ENCODE measurements at places on chromosomes 5 and 9.
A peak's percentile ranks its signal among the peaks of the same experiment; 100 is the strongest.

- no peak for DNase-seq
These were observed 466.6 kb upstream of the DAB2 start for GRCh38 chr5:39891376-39891775.

GRCh38 chr5:132457371-132458225 is 33.0 kb downstream of the IRF1 start:
- peak; percentile 23 for DNase-seq

GRCh38 chr9:16726718-16727451 is 143.6 kb downstream of the BNC2 start:
- DNase-seq = no peak

- DNase-seq = no peak
These were observed 127.0 kb upstream of the RPS23 start for GRCh38 chr5:82405161-82405560.

- DNase-seq = no peak
These were observed 53.2 kb downstream of the MSX2 start for GRCh38 chr5:174777583-174777982.

DNA sequence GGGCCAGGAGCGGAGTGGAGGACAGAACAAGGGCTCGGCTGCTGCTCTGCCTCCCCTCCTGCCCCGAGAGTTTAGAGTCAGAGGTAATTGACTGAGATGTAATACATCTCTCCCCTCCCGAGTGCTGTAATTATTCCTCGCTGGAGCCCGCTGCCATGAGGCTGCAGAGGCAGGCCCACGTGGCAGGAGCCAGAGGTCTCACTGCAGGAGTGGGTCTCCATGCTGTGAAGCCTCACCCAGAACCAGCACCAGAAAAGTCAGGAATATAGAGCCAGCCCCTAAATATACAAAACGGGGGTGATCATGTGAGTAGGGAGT is 2.5 kb downstream of the FAM163B start:
- no peak for DNase-seq

DNA sequence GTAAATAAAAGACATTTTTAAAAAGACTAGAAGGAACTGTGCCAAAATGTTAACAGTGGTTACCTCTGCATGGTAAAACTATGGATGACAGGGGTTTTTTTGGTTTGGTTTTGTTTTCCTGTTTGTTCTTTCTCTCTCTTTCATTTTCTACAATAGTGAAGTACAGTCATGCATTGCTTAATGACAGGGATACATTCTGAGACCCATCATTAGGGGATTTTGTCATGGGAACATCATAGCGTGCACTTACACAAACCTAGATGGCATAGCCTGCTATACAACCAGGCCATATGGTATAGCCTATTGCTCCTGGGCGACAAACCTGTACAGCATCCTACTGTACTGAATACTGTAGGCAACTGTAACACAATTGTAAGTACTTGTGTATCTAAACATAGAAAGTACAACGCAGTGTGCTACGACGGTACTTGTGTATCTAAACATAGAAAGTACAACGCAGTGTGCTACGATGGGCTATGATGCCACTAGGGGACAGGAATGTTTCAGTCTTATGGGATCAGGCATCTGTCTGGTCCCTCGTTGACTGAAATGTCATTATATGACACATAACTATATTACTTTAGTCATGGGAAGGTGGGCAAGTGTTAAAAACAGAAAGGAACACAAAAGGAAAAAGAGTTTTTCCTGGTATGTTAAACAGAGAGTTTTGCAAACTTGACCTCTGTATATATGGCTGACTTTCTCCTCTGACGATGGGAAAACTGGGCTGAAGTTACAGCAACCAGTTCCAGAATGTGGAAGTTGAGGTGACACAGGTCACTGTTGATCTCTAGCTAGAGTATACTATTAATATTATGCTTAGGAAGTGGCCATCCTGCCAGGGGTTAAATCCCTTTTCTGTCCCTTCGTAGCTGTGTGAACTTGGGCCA is 7.4 kb upstream of the ADAM19 start:
- DNase-seq = no peak

GRCh38 chr9:4938496-4938895 is 46.6 kb upstream of the JAK2 start:
- DNase-seq = no peak

DNA sequence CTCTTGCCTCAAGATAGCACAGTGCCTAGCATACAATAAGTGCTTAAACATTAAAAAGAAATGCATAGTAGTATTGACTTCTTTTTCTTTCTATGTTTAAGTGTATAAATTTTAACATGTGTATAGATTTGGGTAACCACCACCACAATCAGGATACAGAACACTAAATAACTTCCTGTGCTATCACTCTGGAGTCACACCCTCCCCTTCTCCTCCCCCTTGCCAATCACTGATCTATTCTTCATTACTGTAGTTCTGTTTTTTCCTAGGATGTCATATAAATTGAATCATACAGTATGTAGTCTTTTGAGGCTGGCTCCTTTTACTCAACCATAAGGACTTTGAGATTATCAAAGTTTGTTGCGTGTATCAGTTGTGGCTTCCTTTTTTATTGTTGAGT is 68.5 kb downstream of the OSTF1 start:
- DNase-seq = no peak

GRCh38 chr9:115668521-115668920 is 485.1 kb upstream of the PAPPA start:
- no peak for DNase-seq

GRCh38 chr9:93099551-93100275 is 3.7 kb downstream of the CARD19 start:
- no peak for DNase-seq

GRCh38 chr5:173885475-173886010 is 2.6 kb upstream of the CPEB4 start:
- no peak for DNase-seq
